ENCODE measurements at places on chromosomes 6 and 20.

GRCh38 chr6:128118401-128118800, 217.5 kb upstream of the THEMIS start:
- no peak overlapping the region for H3K27ac ChIP-seq
- DNase-seq: no peak
- H3K4me3 ChIP-seq: no peak overlapping the region

DNA sequence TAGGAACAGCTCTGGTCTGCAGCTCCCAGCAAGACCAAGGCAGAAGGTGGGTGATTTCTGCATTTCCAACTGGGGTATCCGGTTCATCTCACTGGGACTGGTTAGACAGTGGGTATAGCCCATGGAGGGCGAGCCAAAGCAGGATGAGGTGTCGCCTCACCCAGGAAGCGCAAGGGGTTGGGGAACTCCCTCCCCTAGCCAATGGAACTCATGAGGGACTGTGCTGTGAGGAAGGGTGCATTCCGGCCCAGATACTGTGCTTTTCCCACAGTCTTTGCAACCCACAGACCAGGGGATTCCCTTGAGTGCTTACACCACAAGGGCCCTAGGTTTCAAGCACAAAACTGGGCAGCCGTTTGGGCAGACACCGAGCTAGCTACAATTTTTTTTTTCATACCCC, 21.8 kb downstream of the HDDC2 start:
- H3K27me3 ChIP-seq: no peaks in the 10 kb centered on the region
- H3K27ac ChIP-seq: no peak overlapping the region
- H3K4me3 ChIP-seq: no peak overlapping the region
- no peak for DNase-seq

DNA sequence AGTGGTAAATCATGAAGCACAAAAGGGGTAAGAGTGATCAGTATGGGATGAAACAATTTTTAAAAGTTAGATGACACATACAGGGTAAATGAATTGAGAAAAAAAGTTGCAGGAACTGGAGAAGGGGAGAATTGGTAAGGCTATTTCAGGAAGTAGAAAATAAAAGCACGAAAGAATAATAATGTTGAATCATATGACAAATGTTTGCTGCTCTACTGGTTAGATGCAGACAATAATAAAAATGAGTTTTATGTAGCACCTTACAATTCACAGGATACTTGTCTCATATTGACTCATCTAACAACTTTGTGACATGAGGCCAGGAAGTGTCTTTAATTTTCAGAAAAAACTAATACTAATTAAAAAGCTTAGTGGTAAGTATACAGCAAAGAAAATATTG, 566.5 kb upstream of the MARCKS start:
- H3K27ac ChIP-seq: no peak overlapping the region
- no peaks in the 10 kb centered on the region for H3K27me3 ChIP-seq
- H3K36me3 ChIP-seq: no peaks in the 10 kb centered on the region
- H3K4me3 ChIP-seq: no peak overlapping the region
- H3K4me1 ChIP-seq: peaks cover 13% of the 10 kb centered on the region

GRCh38 chr6:24915641-24916040, 20.1 kb downstream of the RIPOR2 start:
- H3K36me3 ChIP-seq: no peaks in the 10 kb centered on the region
- no peak for DNase-seq
- peaks cover 11% of the 10 kb centered on the region for H3K27me3 ChIP-seq
- H3K4me1 ChIP-seq: peaks cover 11% of the 10 kb centered on the region
- H3K27ac ChIP-seq: no peak overlapping the region

GRCh38 chr6:112366695-112367553, 19.8 kb downstream of the RFPL4B start:
- DNase-seq: no peak
- H3K4me3 ChIP-seq: no peak overlapping the region
- H3K27me3 ChIP-seq: no peaks in the 10 kb centered on the region
- H3K27ac ChIP-seq: no peak overlapping the region
- H3K4me1 ChIP-seq: no peaks in the 10 kb centered on the region
- H3K36me3 ChIP-seq: no peaks in the 10 kb centered on the region

DNA sequence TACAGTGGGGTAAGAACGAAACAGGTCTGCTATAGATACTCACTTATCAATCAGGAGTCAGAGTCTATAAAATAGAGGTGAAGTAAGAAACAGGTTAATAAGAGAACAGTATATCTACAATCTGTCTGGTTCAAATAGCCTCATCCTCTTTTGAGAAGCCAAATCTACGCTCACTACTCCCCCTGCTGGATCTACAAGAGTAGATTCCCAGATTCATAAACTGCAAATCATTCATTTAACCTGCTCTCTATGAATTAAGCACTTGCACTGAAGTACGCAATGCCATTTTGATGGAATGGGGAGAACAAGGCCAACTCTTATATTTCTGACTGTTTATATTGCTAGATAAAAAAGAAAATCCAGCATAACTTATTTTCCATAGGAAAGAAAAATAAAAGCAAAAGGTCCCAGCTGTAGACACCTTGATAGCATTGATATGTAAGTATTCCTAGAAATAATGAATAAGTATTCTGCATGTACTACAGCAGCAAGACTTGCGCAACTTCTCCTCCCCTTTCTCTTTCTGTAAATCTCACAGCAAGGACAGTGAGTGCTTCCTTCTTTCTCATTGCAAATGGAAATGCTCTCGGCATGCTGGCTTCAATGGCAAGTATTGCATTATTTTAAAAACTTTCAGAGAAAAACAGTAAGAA, 92.3 kb downstream of the RFX6 start:
- no peaks in the 10 kb centered on the region for H3K36me3 ChIP-seq
- no peaks in the 10 kb centered on the region for H3K27me3 ChIP-seq
- no peaks in the 10 kb centered on the region for H3K4me1 ChIP-seq
- DNase-seq: no peak
- no peak overlapping the region for H3K4me3 ChIP-seq
